ENCODE measurements at places on chromosomes 13 and 19.

DNA sequence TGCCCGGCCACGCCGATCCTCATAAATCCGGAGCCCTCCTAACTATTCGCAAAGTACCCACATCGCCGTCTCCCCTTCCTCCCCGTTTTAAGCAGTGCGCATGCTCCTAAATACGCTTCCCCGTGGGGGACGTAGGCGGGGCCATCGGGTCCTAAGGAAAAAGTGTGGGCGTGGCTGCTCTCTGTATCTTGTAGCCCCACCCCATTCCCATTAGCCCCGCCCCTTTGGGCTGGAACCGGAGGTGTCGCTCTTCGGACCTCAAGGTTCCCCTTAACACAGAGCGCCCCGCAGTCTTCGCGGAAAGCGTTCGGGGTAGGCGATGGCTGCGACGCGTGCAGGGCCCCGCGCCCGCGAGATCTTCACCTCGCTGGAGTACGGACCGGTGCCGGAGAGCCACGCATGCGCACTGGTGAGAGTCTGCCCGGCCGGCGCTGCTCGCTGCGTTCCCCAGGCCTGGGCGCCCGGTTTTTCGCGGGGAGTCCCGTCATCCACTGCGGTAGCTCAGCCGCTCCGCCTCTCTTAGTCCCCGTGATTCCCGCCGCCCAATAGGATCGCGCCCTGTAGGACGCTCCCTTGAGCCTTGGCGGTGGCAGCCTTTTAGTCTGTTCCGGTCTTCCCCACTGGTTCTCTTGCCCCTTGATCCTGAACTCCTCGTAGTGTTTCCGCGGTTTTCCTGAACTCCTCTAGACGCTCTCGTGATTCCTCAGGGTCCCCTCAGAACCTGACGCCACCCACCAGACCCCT is at the start of gene ALDH16A1:
Gene ALDH16A1 (plus strand): TSS at position 213 of the 744 bp plus-strand sequence. CDS start 107 bp downstream, at position 320.
- peak; percentile 80 for DNase-seq

- DNase-seq, result no peak
Observed at GRCh38 chr19:50799547-50799851, 9.3 kb downstream of the ACP4 start.

DNA sequence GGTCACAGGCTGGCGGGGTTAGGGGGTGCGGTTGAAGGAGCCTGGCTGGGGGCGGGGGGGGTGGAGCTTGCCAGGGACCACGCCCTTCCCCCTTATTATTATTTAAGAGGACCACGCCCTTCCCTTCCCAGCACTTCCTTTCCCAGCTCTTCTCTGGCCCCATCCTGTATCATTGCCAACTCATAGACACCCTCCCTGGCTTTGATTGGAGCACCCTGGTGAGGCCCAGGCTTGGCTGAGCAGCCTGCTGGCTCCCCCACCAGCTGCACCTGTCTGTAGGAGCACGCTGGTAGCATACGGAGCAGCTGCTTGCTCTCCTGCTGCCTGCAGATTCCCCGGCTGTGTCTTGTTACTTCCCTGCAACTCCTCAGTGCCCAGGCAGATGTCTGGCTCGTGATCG is 62.5 kb upstream of the PDX1 start:
- no peak for DNase-seq

- DNase-seq, result no peak
Observed at GRCh38 chr13:32316028-32316339, 676 bp downstream of the BRCA2 start.

DNA sequence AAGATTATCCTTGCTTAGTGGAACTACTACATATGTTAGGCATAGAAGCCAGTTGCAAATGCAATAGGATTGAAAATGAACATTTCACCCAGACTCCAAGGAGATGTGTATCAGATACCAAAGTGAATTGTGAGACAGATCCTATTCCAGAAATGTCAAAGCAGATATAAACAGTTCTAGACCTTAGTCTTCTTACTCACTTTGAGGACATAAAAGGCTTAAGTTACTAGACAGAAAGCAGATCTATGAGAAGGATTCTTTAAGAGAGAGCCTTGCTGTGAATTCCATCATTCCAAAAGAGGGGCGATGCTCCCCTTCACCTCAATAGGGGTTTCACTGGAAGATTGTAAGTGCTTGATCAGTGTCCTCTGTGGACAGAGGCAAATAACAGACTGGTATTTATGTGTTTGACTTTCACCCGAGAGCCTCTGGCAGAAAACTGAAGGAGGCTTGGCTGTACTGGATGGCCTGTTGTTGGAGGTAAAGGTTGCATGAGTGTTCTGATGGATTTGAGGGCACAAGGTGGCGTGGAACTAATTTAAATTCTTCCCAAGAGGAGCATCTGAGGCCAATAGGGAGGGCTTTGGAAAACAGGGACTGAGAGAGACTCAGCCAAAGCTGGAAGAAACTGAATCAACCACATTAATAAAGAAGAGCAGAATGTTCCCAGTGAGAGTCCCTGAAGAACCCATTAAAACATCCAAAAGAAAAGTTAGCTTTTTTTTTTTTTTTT is 194.8 kb downstream of the DCLK1 start:
- no peak for DNase-seq

GRCh38 chr13:74258961-74259360 is 124.8 kb upstream of the KLF12 start:
- no peak for DNase-seq

DNA sequence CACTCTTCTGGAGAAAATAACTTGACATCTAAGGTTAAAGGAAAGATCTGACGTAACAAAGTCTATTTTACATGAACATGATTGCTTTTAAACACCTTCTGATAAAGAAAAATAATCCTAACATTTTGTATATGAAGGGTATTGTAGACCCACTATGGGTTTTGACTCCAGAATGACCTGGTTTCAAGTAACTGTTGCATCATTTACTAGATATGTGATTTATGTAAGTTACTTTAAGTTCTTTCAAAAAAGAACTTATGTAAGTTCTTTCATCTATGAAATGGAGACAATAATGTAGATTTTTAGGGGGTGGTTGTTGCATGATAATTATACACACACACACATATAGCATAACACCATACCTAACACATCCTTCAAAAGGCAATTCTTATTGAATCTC is 147.6 kb upstream of the MIR17HG start:
- no peak for DNase-seq

DNA sequence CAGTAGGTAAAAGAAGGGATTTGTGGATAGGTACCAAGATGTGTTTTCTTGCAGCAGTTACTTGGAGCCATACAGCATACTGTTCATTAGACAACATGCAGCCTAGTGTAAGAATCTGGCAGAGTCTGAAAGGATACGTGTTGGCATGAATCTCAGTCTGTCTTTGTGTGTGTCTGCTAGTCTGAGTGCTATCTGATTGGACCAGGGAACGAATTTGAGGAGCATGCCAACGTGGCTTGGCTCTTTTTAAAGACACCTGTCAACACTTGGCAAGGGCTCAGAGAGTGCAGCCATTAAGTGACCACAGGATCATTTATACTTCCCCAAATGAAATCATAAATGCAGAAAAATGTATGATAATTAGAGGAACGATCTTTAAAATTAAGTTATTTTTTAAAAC is 27.6 kb upstream of the ATXN8OS start:
- no peak for DNase-seq

DNA sequence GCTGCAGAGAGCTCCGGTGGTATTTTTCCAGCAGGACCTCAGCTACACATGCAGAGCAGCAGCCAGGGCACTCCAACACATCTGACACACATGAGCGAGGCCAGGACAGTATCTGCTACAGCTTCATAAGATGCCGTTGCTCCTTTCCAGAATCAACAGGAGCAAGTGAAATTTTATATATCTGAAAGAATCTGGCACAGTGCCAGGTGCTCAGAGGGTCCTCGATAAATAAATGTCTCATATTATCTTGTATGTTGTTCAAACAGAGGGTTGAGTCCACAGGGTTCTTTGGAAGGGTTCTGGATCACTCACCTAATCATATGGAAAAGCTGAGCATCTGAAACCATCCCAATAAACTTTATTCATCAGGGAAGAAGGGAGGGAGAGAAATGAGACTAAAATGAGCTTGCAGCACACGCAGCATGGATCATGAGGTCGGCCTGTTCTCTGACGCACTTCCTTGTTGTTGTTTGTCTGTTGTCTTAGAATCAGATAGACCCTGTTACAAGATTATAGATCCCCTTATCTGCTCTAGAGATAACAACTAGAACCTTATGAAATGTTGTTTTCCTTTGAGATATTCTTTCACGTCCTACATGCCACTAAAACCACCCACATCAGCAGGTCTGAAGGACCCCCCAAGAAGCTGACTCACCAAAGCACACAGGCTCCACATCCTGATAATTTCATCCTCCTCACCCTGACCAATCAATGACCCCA is 3.2 kb upstream of the METTL21C start:
- no peak for DNase-seq

DNA sequence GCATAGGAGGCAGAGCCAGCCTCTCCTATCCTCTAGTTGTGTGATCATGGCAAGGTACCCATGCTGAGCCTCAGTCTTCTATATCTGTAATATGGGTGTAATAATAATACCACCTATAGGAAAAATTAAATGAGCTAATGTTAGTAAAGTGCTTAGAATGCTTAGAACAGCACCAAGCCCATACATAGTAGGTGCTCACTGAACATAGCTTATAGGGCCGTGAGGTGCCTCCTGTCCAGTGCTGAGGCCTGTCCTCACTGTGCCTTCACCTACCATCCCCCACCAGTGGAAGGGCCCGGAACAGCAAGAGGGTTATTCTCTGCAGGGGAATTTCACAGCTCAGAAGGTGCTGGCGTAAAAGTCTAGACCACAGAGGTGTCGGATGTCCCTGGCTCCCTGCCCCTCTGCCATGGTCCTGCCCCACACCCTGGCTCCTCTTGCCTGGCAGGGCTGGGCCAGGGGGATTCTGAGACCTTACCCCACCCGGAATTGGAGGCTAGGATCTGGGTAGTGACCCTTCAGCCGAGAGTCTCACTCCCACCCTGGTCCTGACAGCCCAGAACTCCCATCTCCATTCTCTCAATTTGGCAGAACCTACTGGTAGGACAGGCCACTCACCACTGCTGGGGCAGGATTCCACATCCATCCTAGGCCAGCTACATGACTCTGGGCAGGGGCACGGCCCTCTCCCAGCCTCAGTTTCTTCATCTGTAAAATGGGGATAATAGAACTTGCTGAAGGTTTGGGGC is 2.2 kb upstream of the SCN1B start:
- no peak for DNase-seq

- DNase-seq, result no peak
Observed at GRCh38 chr13:89380101-89380500, 1708.9 kb downstream of the SLITRK5 start.

DNA sequence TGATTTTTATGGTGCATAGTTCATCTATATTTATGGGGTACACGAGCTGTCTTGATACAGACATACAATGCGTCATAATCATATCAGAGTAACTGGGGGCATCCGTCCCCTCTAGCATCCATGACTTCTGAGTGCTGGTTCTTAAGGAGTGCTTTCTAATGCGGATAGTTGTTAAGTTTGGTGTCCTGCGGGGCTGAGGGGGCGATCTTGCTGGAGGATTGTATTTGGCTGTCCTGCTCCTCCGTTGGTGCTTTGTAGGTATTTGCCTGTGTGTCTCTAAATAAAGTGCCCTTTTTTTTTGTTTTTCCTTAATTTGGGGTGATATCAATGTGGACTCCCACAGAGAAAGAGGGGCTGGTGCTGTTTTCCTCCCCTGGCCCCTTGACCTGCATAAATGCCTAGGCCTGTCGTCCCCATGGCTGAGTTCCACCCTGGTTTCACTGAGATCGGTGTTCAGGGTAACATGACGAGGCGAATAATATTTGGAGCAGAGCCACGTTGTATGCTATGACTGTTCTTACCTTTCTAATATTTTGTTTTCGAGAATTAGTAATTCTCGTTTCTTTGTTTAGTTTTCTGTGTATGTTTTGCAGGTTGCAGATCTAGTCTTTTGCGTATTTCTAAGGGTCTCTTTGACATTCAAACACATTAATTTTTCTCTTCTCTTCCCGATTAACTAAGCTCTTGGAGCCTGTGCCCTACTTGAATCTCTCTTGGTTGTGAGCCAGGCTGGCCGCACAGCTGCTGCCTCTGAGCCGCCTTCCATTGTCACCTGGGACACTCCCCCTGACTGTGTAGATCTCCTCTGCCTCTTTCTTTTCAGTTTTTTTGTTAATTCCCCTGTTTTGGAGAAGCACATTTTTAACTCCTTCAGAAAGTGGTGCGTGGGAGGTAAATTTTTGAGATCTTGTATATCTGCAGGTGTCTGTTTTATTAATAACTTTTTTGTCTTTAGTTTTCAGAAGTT is 100.3 kb downstream of the ARHGEF7 start:
- DNase-seq, result no peak

- peak; percentile 13 for DNase-seq
Observed at GRCh38 chr13:42594481-42595252, 20.7 kb downstream of the TNFSF11 start.

DNA sequence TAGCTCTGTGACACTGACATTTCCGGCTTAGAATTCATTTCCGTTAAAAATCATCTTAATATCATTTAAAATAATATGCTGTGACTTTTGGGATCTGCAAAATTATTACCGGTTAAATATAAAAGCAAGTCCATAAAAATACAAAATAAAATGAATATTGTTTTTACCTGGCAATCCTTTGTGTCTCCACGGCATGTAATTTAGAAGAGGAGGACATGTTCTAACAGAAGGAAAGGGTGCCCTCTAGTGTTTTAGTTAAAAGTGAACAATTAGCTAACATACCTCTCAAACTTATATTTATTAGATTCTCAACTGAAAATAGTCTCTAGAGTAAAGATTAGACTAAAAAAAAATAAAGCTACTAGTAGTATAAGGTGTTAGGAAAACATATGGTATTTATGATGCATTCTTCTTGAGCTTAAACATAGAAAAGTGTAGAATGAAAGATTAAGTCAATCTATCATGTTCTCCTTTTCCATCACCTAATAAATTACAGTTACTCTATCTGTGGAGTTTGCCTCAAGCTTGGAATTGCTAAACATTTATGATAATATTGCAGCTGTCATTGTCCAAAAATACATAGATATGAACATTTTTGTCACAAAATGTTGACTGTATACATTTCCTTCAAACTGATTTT is 676.7 kb upstream of the SPRY2 start:
- no peak for DNase-seq

- DNase-seq, result no peak
Observed at GRCh38 chr13:89827552-89827951, 1519.9 kb upstream of the MIR17HG start.

- DNase-seq, result no peak
Observed at GRCh38 chr13:95437561-95437960, 115.0 kb upstream of the CLDN10 start.

DNA sequence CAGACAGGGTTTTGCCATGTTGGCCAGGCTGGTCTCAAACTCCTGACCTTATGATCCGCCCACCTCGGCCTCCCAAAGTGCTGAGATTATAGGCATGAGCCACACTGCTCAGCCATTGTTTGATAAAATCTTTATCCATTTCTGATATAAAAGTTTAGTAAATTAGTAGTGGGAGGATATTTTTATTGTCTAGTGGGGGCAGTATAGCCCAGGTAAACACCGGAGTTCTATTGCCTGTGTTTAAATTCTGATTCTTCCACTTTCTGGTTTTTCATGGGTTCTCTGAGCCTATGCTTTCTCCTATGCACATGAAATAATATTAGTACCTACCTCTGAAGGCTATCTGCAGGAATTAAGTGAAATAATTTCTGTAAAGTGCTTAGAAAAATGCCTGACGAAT is 20.1 kb upstream of the ARHGEF18 start:
- no peak for DNase-seq

- DNase-seq, result no peak
Observed at GRCh38 chr19:44600466-44600865, 12.9 kb upstream of the IGSF23 start.

Measured in BJ (cell line).